Stimulated activated CD4-positive, alpha-beta T cell treated with anti-CD3 and anti-CD28 coated beads, Interleukin-1b, Interleukin-23, amount 100 ng/mL, for 24 hours (primary cell): ENCODE measurements at places on chromosomes 6 and 20.

GRCh38 chr6:68639211-68639610 is 4.1 kb downstream of the ADGRB3 start:
- DNase-seq, result no peak

- DNase-seq, result no peak
Measured at GRCh38 chr20:46837083-46837482, 57.6 kb upstream of the EYA2 start.

DNA sequence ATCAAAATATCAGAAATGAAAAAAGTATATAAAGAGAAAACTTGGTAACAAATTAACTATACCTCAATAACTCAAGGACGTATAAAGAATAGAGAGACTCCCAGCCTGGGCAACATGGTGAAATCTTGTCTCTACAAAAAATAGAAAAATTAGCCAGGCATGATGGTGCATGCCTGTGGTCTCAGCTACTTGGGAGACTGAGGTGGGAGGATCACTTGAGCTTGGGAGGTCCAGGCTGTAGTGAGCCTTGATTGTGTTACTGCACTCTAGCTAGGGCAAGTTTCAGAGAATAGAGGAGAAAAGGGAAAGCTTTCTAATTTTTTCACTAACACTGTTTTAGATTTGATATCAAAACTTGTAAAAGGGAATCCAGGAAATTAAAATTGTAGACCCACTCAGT is 295.9 kb downstream of the GJA1 start:
- DNase-seq, result no peak

DNA sequence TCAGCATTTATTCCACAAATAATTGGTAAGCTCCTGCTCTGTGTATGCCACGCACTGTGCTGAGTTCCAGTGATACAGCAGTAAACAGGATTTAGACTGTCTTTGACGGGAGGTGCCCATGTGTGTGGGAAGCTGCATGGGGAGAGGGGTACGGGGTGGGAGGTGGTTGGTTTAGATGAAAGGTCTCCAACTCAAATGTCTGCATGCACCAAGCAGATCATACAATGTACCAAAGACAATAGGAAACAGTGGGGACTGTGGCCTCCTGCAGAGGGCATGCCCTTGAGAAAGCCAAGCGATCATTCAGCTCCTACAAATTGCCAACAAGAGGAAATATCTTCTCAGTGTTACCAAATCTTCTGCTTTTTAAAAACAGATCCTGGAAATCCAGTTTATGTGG is 36.1 kb downstream of the SLC22A2 start:
- DNase-seq, result no peak

GRCh38 chr6:32945108-32945760 is 4.4 kb upstream of the HLA-DMB start:
- DNase-seq, result no peak

DNA sequence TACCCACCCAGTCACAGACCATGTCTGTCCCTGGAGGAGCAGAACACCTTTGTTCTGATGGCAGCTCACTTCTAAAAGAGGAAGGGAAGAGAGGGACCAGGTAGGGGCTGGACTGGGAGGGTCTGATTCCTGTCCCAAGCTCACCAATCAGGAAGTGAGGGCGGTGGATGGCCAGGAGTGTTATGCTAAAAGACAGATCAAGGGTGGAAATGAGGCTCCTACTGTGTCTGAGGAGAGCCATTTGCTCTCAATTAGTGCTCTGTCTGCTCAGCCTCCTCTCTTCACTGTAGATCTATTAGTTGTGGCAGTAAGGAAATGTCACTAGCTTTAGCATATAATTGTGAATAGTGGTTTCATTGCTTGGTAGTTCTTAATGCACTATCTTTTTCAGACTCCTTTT is 72.5 kb downstream of the ARMC2 start:
- no peak for DNase-seq

DNA sequence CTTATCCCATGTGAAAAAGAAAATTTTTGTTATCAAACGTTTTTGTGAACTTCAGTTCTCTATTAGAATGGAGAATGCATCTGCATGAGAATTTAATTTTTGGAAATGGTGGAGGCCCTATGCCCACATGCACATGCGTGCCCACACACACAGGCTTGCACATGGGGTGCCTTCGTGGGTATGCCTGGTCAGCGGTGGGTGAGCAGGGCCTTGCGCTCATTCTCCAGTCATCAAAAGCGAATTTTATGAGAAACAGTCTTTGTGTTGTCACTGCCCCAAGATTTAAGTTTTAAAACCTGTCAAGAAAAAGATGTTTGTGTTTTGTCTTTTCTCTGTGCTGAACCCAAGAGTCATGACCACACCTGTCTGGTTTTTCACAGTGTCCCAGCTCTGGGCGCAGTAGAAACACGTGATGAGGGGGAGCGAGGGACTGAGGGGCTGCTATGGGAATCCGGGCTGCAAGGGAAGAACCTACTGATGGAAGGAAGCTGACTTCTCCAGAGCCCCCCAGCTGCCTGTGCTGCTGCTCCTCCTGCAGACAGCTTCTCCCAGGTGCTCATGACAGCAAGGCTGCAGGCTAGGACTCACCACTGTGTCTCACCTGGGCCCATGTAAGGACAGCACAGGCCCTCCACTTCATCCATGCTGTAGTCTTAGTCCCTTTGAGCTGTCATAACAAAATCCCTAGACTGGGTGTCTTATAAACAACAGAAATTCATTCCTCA is 153.6 kb downstream of the SYCP2 start:
- no peak for DNase-seq

DNA sequence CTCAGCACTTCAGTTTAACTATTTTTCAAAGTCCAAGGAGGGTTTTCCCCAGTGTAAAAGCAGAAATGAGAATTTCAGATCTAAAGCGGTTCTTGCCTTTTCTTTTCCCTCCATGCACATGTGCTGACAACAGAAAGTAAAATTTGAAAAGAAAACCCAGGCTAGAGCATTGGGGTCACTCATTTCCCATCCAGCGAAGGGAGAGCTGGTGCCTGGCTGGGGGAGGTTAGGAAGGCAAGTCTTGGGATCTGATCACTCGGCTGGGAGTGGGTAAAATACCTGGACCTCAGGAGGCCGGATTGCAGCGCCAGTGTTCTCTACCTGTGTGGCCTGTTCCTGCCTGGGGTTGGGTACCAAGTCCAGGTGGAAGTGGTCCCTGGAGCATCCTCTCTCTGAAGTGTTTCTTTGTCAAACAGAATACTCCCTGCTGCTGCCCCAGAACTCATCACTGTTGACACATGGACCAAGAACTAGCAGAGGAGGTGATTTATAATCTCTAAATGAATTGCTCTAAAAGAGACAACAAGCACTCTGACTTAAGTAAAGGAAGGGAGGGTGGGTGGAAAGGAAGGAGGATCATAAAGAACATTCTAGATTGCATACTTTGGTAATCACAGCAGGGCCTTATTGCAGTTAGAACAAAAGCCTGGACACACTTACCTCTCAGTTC is 136.0 kb downstream of the MTHFD1L start:
- DNase-seq, result no peak
